ENCODE measurements at places on chromosomes 7 and 10. TPM values are rescaled to one million over a fixed set of nuclear protein-coding genes. Genes with fewer than 3 reads are reported as not detected.

DNA sequence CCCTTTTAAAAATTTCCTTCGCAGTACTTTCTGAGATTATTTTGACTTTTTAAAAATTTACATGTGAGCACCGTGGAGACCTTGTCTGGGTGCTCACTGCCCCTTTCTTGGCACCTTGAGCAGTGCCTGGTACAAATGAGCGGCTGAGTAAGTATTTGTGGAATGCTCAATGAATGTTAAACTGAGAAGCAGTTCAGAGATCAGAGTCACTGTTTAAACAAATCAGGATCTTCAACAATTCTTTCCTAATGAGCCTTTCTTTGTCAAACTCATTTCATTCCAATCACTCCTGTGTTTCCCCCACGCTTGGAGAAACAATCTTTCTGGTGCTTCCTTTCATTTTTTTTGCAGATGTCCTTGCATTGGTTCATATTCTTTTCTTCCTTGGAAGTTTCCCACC is 611.3 kb upstream of the GALNT17 start:
- DNase-seq = peak; percentile 9

DNA sequence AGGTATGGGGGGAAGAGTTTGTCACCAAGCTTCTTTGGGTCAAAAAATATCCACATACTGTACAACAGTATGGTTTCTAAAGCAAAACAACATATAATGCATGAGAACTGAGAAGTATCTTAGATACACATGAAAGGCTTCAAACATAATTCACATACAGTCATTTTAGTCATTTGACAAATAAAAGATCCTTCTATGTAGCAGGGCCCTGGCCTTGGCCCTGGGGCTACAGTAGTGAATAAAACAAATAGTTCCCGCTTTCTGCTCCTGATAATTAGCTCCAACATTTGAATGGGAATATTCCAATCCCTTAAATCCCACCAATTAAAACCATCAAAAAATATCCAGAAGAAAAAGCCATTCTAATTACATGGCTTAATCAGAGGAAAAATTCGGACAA is 51.3 kb downstream of the MALSU1 start:
- DNase-seq = no peak

ZPBP gene
- total RNA-seq = 0.13 TPM

- DNase-seq = no peak
Measured at GRCh38 chr10:123639131-123639530, 27.0 kb upstream of the GPR26 start.

DNA sequence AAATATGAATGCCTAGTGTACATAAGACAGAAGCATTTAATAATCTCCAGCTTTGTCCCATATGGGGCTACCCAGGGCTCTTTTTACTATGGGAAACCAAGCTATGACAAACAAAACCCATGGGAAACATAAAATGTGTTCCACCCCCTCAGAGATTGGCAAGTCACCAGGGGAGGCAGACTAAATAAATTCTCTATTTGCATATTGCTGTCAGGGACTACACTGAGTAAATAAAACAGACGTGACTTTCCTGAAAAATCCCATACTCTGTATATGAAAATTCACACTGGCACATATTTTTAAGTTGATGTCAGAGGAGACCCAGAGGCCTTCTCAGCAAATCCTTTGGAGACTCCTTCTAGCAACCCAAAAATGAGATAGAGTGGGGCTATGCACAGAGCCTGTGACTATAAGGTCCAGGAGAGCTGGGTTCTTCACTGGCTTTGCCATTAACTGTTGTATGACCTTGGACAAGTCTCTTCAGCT is 44.0 kb upstream of the HPSE2 start:
- DNase-seq = no peak
